ENCODE measurements at places on chromosomes 2 and 18. TPM values are rescaled to one million over a fixed set of nuclear protein-coding genes. Genes with fewer than 3 reads are reported as not detected.

DNA sequence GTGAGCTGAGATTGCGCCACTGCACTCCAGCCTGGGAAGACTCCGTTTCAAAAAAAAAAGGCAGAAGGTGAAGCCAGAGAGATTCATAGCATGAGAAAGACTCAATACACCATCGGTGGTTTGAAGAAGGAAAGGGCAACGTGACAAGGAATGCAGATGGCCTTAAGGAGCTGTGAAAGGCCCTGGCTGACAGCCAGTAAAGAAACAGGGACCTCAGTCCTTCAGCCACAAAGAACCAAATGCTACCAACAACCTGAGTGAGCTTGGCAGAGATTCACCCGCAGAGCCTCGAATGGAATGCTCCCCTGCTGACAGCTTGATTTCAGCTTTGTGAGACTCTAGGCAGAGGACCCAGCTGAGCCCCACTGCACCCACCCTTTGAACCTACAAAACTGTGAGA, 154.9 kb upstream of the NDUFV2 start:
- H3K27ac ChIP-seq, result no peak overlapping the region
- no peaks in the 10 kb centered on the region for H3K36me3 ChIP-seq
- peaks cover 7% of the 10 kb centered on the region for H3K27me3 ChIP-seq

GRCh38 chr2:109064660-109065390, 64.2 kb upstream of the SH3RF3 start:
- no peak overlapping the region for H3K4me3 ChIP-seq
- H3K27ac ChIP-seq, result no peak overlapping the region
- H3K36me3 ChIP-seq, result no peaks in the 10 kb centered on the region
- DNase-seq, result no peak
- H3K4me1 ChIP-seq, result peaks cover 2% of the 10 kb centered on the region

- H3K4me1 ChIP-seq, result peaks cover 16% of the 10 kb centered on the region
- peaks cover 3% of the 10 kb centered on the region for H3K36me3 ChIP-seq
- H3K4me3 ChIP-seq, result no peak overlapping the region
Observed at GRCh38 chr2:173264151-173264550, 90.5 kb upstream of the CDCA7 start.

- no peaks in the 10 kb centered on the region for H3K27me3 ChIP-seq
- DNase-seq, result no peak
- H3K4me1 ChIP-seq, result peaks cover 6% of the 10 kb centered on the region
Observed at GRCh38 chr2:181911830-181912229, 20.3 kb downstream of the ITPRID2 start.

GRCh38 chr18:76855594-76855993, 33.2 kb downstream of the ZNF236 start:
- H3K27me3 ChIP-seq, result peaks cover 2% of the 10 kb centered on the region
- H3K36me3 ChIP-seq, result peaks cover 14% of the 10 kb centered on the region
- H3K4me1 ChIP-seq, result no peaks in the 10 kb centered on the region
- H3K4me3 ChIP-seq, result no peak overlapping the region
- H3K27ac ChIP-seq, result no peak overlapping the region

Gene CTDSP1
- total RNA-seq, result 106 TPM

Gene DYNAP
- not detected for total RNA-seq

Gene MIB1
- 62.8 TPM for total RNA-seq

Gene HADHB
- 101 TPM for total RNA-seq

Gene IL1F10
- not detected for total RNA-seq

Gene NRP2
- total RNA-seq, result 258 TPM

Gene DNAH7
- 2.6 TPM for total RNA-seq

Data from endothelial cell (in vitro differentiated cells).